Sciatic nerve (tissue), 2 donors: ENCODE measurements at places on chromosomes 13 and 19. TPM values are rescaled to one million over a fixed set of nuclear protein-coding genes. Genes with fewer than 3 reads are reported as not detected.

Gene SH2D3A
- total RNA-seq = 0.45 TPM

DNA sequence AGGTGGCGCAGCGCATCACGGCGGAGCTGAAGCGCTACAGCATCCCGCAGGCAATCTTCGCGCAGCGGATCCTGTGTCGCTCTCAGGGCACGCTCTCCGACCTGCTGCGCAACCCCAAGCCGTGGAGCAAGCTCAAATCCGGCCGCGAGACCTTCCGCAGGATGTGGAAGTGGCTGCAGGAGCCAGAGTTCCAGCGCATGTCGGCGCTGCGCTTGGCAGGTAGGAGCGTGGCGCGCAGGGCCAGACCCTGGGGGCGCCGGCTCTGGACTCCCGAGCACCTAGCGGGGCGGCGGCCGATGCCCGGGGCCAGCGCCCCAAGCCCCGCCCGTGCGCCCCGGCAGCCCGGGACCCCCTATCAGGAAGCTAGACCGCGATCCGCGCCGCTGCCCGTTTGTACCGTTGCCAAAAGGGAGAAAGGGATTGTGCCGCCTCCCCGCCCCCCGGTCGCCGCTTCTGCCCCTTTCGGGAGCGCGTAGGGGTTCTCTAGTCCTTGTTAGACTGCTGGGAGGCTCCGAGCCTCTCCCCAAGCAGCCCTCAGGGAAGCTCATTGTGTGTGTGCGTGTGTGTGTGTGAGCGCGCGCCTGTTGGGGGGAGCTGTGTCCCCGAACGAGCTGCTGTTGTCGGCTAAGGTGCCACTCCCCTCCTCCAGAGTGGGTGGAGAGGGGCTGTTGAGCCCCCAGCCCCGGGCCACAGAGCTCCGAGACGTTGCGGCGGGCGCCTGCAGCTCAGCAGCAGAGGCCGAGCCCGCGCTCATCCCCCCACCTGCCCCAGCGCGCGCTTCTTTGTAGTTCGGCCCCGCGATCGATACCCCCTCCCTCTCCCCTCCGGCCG is 1.5 kb downstream of the ONECUT3 start:
- no peak for DNase-seq

- no peak for DNase-seq
These were observed 32.4 kb downstream of the RHPN2 start for GRCh38 chr19:33032218-33032781.

Gene GPR4
- total RNA-seq = 29.7 TPM

GRCh38 chr19:18167975-18168645 is 5.5 kb upstream of the IFI30 start:
- DNase-seq = peak; percentile 77

GRCh38 chr13:99050983-99051488 is 73.2 kb upstream of the DOCK9 start:
- no peak for DNase-seq

GRCh38 chr13:19067767-19068166 is 113.9 kb downstream of the TUBA3C start:
- DNase-seq = no peak

GRCh38 chr13:71359641-71360040 is 507.4 kb downstream of the DACH1 start:
- no peak for DNase-seq

Gene ZNF432
- total RNA-seq = 17.9 TPM

DNA sequence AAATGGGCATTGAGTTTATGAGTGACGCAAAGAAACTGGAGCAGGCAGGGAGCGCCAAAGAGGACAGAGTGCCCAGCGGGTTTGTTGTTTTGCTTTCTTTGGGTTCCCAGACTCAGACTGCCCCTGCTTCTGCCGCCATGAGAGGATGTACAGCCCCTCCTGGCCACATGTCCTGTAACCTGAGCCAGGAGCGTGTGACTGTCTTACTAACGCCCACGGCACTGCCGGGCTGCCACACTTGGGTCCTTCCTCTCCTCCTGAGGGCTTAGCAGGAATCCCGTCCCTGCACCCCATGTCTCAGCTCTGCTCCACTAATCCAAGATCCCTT is 80.5 kb downstream of the GPR12 start:
- no peak for DNase-seq

Gene DCAF15
- total RNA-seq = 24.7 TPM
